Renal cortical epithelial cell (primary cell): ENCODE measurements at places on chromosomes 11 and 22.

DNA sequence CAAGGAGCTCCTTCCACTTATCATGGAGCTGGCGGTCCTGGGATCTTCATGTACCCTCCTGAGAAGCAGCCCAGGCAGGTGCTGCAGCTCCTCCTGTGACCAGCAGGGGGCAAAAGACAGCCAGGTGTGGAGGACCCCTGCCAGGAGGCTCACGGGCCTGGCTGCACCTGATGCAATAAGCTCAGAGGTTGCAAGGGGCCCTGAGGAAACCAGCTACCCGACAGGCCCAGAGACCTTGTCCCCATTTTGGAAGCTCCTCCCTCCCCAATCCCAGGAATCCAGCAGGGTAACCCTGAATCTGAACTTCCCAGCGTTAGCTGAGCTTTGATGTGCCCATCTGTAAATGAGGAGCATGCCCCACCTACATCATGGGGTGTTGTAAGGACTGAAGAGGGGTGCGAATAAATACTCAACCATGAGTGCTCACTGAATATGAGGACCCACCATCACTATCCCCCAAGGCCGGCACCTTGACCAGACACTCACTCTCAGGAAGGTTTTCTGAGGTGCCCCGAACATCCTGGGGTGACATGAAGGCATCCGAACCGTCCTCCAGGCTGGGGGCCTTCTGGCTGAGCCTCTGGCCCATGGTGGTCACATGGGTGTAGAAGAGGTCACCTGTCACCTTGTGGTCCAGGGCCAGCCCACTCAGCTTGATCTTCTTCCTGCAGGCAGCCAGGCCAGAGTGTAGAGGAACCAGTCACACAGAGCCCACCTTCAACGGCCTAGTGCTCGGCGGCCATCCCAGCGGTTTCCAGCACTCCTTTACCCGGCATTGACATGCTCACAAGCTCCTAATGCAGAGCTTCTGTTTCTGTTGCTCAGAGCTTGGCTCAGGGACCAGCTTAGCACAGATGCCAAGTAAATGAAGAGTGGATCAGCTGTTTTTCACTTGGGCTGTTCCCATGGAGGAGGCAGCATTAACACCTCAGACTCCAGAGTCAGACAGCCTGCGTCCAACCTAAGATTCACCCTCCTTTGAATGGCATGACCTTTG, 21.7 kb downstream of the SLC43A1 start:
- DNase-seq, result peak; percentile 45

- no peak for DNase-seq
These were observed 118.5 kb downstream of the ELP4 start for GRCh38 chr11:31628111-31628510.

GRCh38 chr11:22076271-22076930, 116.5 kb upstream of the ANO5 start:
- DNase-seq, result peak; percentile 93

GRCh38 chr11:35250621-35251020, 111.7 kb downstream of the CD44 start:
- DNase-seq, result no peak

DNA sequence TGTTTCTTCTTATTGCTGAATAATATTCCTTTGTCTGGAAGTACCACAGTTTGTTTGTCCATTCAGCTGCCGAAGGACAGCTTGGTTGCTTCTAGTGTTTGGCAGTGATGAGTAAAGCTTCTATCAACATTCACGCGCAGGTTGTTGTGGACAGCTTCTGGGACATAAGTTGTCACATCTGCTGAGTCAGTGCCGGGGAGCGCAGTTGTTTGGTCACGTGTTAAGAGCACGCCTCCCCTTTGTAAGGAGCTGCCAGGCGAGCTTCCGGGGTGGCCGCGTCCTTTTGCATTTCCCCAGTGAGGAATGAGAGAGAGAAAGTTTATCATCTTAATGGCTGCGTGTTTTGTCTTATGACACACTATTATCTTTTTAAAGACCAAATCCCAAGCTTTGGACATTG, 30.3 kb downstream of the SAMM50 start:
- no peak for DNase-seq

GRCh38 chr11:407651-408123, 7.1 kb downstream of the SIGIRR start:
- no peak for DNase-seq

DNA sequence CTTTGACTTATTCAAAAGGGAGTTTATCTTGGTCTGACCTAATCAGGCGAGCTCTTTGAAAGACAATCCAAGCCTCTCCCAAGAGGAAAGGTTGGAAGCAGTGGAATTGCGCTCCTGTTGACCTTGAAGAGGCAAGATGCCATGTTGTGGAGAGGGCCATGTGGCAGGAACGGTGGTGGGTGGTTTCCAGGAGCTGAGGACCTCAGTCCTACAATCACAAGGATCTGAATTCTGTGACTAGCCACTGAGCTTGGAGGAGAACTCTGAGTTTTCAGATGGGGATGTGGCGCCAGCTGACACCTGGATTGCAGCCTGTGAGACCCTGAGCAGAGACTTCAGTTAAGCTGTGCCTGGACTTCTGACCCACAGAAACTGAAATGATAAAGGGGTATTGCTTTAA, 6.0 kb upstream of the CBX6 start:
- no peak for DNase-seq

GRCh38 chr11:35030716-35031213, 108.2 kb upstream of the CD44 start:
- peak; percentile 94 for DNase-seq
